ENCODE measurements at places on chromosomes 1 and 21.

DNA sequence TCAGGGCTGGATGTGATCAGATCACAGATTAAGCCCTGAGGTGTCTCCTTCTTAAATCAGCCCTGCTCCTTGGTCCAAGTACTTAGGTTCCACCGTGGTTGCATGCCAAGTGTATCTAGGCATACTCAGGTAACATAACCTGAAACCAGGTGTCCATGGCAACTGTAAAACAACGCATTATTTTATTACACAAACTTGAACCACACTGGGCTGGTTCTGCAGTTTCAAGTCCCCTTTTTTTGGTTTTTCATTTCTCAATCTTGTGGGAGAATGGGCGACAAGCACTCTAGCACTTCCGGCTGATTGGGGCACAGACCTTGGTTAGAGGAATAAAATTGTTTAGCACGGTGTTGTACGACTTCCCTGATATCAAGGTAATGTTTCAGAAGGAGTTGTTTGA lies 65.2 kb downstream of the GBP6 start:
- no peak for DNase-seq

DNA sequence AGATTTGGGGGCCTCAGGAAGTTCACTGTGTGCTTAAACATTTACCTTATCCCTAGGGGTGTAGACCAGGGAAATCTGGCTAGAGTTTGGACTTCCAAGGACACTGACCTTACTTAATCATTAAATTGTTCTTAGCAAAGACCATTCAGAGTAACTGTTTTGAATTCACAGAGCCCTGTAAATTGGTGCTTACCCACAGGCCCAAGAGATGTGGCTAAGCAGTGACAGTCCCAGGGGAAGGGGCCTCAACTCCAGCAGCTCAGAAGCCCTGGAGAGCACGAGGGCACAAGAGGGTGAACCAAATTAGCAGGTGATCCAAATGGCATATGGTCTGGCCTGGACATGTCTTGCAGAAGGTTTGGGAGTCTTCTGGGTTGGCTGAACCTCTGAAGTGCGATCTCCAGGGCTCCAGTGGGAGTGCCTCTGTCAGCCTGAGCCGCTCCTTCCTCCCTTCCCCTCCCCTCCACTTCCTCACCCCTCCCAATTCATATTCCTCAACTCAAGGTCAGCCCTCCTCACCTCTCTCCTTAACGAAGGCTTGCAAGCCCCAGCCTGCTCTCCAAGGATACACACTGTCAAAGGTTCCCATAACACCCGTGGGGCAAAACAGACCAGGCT lies 4.3 kb downstream of the PAQR7 start:
- no peak for DNase-seq

- no peak for DNase-seq
These were observed 207.9 kb upstream of the C1orf87 start for GRCh38 chr1:60281360-60281932.

DNA sequence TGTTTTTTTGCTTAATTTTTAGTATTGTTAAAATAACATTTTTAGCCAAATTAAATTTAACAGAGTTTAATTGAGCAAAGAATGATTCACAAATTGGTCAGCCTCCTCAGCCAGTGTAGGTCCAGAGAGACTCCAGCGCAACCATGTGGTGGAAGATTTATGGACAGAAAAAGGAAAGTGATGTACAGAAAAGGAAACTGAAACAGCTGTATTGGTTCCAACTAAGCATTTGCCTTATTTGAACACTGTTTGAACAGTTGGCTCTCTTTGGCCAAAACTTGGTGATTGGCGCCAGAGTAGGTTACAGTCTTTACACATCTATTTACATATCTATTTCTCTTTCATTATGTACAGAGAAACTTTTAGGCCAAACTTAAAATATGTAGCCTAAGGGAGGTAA lies 19.4 kb downstream of the RPS6KC1 start:
- no peak for DNase-seq

GRCh38 chr1:221310180-221310579 lies 430.9 kb downstream of the HLX start:
- no peak for DNase-seq

- no peak for DNase-seq
These were observed 13.6 kb downstream of the WDR4 start for GRCh38 chr21:42865776-42866160.

GRCh38 chr1:152458384-152459185 lies 44.5 kb upstream of the CRNN start:
- peak; percentile 80 for DNase-seq

- no peak for DNase-seq
These were observed 21.3 kb upstream of the KCNQ4 start for GRCh38 chr1:40762144-40762923.

DNA sequence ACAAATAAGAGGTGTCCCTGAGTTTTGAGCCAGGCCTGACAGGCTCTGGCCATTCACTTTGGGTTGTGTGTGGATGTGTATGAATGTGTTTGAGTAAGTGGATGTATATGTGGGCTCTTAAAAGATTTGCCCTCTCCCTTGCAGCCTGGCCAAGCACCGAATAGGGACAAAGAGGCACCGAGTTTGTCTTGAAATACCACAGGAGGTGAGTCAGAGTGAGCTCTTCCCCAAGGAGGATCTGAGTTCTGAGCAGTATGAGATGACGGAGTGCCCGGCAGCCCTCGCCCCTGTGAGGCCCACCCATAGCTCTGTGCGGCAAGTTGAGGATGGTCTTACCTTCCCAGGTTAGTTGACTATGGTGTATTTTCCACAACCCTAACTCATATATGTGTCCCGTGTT lies 19.0 kb downstream of the KDM4A start:
- DNase-seq = no peak

GRCh38 chr1:223531742-223532341 lies 133.7 kb downstream of the CAPN8 start:
- no peak for DNase-seq
